ENCODE measurements at places on chromosomes 12 and 14.

GRCh38 chr12:75870878-75871277 lies 160.7 kb downstream of the PHLDA1 start:
- no peak for DNase-seq

GRCh38 chr12:84913129-84913515 lies 523 bp upstream of the SLC6A15 start:
- DNase-seq = no peak

DNA sequence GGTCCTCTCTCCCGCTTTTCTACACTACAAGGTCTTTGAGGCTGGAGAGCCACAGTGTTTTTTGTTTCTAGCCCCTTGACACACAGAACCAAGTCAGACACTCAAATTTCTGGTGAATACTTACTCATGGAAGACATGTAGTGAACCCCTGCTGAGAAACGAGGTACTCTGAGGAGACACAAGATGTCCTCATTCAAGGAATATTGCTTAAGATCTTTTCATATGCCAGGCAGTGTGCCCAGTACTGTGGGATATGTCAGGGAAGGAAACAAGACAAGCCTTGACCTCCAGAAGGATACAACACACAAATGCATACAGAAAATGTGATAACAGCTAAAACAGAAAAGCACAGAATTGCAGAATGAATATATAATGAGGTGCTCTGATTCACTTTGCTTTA lies 75.9 kb downstream of the TMTC1 start:
- no peak for DNase-seq

DNA sequence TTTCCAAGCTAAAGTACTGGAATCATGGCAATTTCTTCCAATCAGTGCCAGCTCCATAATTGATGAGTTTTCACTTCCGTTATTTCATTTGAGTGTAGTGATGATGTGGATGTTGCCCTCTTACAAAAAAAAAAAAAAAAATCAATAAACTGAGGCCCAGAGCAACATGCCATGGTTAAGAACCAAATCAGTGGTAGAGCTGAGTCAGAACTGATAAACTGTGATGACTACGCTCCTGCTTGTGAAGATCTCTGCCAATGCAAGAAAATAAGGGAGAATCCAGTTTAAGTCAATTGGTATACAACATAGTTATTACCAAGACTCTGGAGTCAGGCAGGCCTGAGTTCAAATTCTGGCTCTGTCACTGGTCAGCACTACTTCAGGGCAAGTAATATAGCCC lies 102.7 kb downstream of the GPR135 start:
- no peak for DNase-seq

DNA sequence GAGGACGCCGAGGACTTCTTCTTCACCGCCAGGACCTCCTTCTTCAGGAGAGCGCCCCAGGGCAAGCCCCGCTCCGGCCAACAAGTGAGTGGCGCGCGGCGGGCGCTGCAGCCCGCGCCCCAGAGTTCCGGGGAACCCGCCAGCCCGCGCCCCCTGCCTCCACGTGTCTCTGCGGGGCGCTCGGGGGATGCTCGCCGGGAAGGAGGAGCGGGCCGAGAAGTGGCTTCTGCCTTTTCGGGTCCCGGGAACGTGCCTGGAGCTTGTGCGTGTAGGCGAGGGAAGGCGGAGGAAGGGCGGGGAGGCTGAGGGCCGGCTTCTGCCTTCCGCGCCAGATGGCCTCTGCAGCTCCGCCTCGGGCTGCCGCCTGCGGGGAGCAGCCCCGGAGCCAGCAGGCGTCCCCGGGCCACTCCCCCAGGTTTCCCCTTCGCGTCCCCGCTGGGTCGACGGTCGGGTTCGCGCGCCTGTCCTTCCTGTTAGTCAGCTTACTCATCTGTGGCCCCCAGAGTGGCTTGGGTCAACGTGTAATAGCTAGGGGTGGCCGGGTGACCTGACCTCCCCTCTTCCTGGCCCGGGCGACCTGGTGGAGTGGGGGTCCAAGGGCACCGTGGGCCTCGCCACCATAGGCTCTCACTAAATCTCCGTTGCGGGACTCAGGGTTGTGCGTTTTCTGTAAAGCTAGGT lies 505 bp downstream of the RASSF3 start:
- DNase-seq = peak; percentile 77

DNA sequence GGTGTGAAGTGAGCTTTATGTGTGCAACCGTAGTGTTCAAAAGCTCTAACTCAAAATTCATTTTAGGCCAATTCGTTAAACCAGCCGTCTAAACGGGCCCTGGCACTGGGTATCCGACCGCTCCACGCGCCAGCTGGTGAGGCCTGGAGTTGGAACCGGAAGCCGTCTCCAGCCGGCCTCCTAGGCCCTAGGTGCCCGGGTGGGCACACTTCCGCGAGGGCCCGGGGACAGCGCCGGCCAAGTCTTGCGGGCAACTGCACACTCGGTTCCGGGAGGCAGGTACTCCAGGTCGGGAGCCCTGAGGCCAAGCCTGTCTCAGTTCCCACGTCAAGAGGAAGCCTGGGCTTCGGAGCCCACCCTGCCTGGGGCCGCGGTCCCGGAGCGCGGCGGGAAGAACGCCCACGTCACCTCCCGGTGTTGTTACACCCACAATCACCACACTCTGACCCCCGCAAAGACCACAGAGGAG lies 16.2 kb downstream of the OTX2 start:
- DNase-seq = no peak

DNA sequence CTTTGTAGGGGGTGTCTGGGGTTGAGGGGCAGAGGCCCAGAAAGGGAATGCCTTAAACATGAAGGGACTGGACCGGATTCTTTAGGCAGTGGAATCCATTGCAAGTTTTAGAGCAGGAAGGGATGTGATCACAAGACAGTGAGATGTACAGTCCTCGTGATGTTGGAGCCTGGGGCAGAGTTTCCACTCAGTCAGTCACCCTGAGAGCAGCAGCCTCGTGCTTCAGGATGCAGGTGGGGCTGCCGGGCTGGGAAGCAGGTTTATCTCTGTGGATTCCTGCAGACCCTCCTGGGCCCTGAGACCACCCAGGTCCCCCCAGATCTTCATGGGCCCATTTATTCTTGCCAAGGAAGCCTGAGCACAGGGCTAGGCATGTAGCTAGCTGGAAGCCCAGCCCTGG lies 38.5 kb downstream of the RIN3 start:
- no peak for DNase-seq

- DNase-seq = no peak
Observed at GRCh38 chr12:112063273-112063672, 45.3 kb downstream of the NAA25 start.

- DNase-seq = no peak
Observed at GRCh38 chr12:67239061-67239460, 30.1 kb upstream of the CAND1 start.

DNA sequence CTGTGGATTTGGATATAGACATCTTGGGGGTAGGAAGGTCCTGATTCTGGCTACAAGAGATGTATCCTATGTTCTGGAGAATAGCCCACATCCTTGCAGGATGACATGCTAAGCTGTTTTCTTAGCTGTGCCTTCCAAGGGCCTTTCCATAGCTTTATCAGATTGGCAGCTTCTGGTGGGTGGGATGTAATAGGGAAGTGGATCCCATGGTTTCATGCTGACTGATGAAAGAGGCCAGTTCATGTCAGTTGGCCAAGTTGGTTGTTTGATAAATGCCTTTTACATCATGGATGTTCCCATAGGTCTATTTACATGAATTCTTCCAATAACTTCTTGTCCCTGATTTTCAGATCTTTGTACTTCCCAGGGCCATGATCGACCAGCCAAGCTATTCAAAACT lies 169.1 kb upstream of the RMST start:
- no peak for DNase-seq

GRCh38 chr14:21219120-21219519 lies 50.1 kb downstream of the HNRNPC start:
- DNase-seq = no peak

GRCh38 chr12:13208533-13209435 lies 12.3 kb downstream of the EMP1 start:
- no peak for DNase-seq

DNA sequence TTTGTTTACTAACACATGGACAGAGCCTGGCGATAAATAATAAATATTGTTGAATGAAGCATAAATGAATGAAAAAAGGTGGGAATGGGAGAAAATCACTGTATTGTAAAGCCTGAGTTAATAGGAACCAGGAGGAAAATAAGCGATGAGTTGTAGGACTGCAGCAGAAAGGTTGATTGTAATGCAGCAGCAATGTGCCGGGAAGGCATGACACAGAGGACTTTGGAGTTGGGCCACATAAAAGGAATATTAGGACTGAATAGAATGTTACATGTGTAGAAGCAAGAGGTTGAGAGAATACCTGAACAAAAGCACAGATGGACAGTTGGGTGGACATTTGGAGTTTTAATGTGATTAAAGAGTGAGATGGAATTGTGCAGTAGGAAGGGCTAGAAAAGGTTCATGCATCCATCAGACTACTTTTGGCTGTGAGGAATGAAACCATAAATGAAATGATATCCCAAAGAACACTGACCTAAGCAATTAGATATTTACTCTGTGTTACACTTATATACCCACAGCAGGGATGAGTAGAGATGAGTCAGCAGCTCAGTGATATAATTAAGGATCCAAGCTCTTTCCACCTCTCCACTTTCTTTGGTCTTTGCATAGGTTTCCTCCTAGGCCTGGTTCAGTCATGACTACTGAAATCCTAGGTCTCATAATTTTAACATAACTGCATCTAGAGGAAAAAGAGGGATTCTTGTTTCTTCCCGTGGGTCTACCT lies 55.4 kb downstream of the CCER1 start:
- DNase-seq = no peak
